ENCODE measurements at places on chromosomes 7 and 10. TPM values are rescaled to one million over a fixed set of nuclear protein-coding genes. Genes with fewer than 3 reads are reported as not detected.

The SCART1 gene
- total RNA-seq: 10.5 TPM

The PSD gene
- total RNA-seq: 4.9 TPM

GRCh38 chr10:125637496-125637895 lies 45.5 kb downstream of the TEX36 start:
- H3K27me3 ChIP-seq: no peaks in the 10 kb centered on the region
- DNase-seq: no peak
- no peaks in the 10 kb centered on the region for H3K4me1 ChIP-seq

- H3K36me3 ChIP-seq: no peaks in the 10 kb centered on the region
- H3K4me1 ChIP-seq: peaks cover 25% of the 10 kb centered on the region
- H3K27me3 ChIP-seq: no peaks in the 10 kb centered on the region
- DNase-seq: no peak
- no peak overlapping the region for H3K4me3 ChIP-seq
- H3K27ac ChIP-seq: no peak overlapping the region
Observed at GRCh38 chr10:15182540-15183207, 14.2 kb upstream of the NMT2 start.

DNA sequence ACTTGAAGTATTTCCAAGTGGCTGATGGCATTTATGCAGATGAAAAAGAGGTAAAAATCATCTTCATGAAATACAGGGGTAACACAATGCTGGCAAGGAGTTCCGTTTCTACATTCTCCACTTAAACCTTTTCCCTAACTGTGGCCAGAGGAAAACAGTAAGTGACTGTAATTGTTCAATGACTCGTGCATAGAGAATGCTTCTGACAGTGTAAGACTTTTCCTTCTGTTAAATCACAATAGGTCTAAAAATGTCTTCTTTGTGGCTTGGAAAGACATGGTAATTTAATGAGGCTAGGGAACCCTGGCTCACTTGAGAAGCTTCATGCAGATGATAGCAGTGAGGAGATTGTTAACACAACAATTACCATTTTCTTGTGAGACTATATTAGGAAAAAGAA lies 50.3 kb upstream of the RSU1 start:
- H3K27me3 ChIP-seq: no peaks in the 10 kb centered on the region
- no peak overlapping the region for H3K27ac ChIP-seq
- DNase-seq: no peak

- DNase-seq: no peak
- H3K4me3 ChIP-seq: no peak overlapping the region
- no peaks in the 10 kb centered on the region for H3K27me3 ChIP-seq
- no peaks in the 10 kb centered on the region for H3K4me1 ChIP-seq
Observed at GRCh38 chr7:16063221-16063620, 358.1 kb downstream of the CRPPA start.

GRCh38 chr7:81709836-81710235 lies 60.0 kb downstream of the HGF start:
- no peaks in the 10 kb centered on the region for H3K4me1 ChIP-seq
- no peaks in the 10 kb centered on the region for H3K27me3 ChIP-seq
- DNase-seq: no peak
- no peak overlapping the region for H3K4me3 ChIP-seq
- H3K36me3 ChIP-seq: no peaks in the 10 kb centered on the region

GRCh38 chr7:107628461-107629064 lies 32.1 kb upstream of the SLC26A4 start:
- H3K36me3 ChIP-seq: no peaks in the 10 kb centered on the region
- no peaks in the 10 kb centered on the region for H3K27me3 ChIP-seq
- no peak for DNase-seq
- no peak overlapping the region for H3K4me3 ChIP-seq

GRCh38 chr7:157165987-157166386 lies 27.3 kb downstream of the UBE3C start:
- DNase-seq: no peak
- H3K4me3 ChIP-seq: no peak overlapping the region
- no peaks in the 10 kb centered on the region for H3K27me3 ChIP-seq

DNA sequence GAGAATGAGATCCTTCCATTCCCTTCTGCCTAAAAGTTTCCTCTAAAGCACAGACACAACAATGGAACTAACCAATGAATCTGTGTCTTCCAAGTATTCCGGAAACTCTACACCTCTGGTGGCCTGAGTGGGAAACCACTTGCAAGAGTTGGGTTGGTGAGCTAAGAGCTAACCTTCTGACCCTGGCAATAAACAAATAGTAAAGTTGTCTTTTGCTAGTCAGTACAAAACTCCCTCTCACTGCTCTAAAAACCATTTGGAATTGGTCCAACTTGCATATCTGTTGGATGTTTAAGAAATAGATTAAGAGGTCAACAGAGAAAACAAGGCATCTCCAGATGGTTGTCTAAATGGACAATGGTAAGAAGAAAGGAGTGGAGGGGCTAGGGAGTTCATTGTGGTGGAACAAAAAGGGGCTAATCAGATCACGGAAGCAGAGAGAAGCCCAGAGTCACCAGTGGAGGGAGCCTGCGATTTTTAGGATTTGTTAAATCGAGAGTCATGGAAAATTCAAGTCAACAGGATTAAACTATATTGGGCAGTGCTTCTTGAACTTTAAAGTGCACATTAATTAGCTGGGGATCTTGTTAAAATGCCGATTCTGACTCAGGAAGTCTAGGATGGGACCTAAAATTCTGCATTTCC lies 192.3 kb downstream of the EVX1 start:
- no peaks in the 10 kb centered on the region for H3K36me3 ChIP-seq
- H3K27ac ChIP-seq: no peak overlapping the region
- no peak overlapping the region for H3K4me3 ChIP-seq

DNA sequence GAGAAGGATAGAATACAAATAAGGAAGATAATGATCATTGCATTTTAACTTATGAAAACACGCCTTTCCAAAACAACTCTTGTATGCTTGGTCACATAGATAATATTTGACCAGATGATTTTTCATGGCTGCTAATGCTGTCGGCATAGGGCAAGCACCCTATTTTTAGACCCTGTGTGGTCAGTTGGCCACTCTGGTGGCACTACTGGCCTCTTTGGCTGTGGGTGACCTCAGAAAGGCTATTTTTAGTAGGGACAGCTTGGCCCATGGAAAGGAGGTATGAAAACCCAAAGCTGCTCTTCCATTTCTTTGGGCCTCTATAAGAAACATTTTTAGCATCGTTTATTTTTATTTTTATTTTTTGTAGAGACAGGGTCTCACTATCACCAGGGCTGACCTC lies 12.3 kb downstream of the BMPER start:
- H3K4me1 ChIP-seq: no peaks in the 10 kb centered on the region
- no peaks in the 10 kb centered on the region for H3K27me3 ChIP-seq
- DNase-seq: no peak
- H3K36me3 ChIP-seq: no peaks in the 10 kb centered on the region
- H3K27ac ChIP-seq: no peak overlapping the region
- no peak overlapping the region for H3K4me3 ChIP-seq

- DNase-seq: no peak
- peaks cover 78% of the 10 kb centered on the region for H3K4me1 ChIP-seq
- no peak overlapping the region for H3K4me3 ChIP-seq
- peak overlapping the region; percentile 100 for H3K27ac ChIP-seq
Observed at GRCh38 chr10:43402880-43403452, 6.0 kb downstream of the HNRNPF start.

GRCh38 chr7:2101630-2102374 lies 130.9 kb downstream of the MAD1L1 start:
- no peak overlapping the region for H3K27ac ChIP-seq
- no peak overlapping the region for H3K4me3 ChIP-seq
- no peaks in the 10 kb centered on the region for H3K36me3 ChIP-seq
- no peak for DNase-seq
- peaks cover 29% of the 10 kb centered on the region for H3K4me1 ChIP-seq

DNA sequence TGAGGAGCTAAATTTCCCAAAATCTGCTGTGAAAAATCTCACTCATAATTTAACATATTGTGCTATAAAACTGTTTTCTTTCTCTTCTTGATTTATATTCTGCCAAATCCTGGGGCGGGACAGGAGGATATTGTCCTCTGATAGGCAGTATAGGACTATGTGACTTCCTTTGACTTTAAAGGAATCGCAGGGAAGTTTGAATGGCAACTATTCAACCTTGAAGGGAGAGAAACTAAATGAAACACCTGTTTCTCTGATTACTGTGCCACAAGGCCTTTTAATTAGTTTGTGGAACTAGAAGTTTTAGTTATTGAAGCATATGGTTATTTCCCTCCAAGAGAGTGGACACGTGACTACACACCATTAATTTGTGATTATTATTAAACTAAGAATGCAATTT lies 607.4 kb downstream of the GATA3 start:
- no peak overlapping the region for H3K4me3 ChIP-seq
- no peak overlapping the region for H3K27ac ChIP-seq
- H3K36me3 ChIP-seq: no peaks in the 10 kb centered on the region
- no peak for DNase-seq
